ENCODE measurements at places on chromosomes 1 and 21. TPM values are rescaled to one million over a fixed set of nuclear protein-coding genes. Genes with fewer than 3 reads are reported as not detected.
A peak's percentile ranks its signal among the peaks of the same experiment; 100 is the strongest.

The CLEC20A gene
- not detected for total RNA-seq

The RRP1 gene
- 12.0 TPM for total RNA-seq

The LRP8 gene
- total RNA-seq, result 44.0 TPM

The LIN9 gene
- 9.0 TPM for total RNA-seq

The PTGFR gene
- total RNA-seq, result 0.44 TPM

The TNNI3K gene
- total RNA-seq, result 3.1 TPM

The OXCT2 gene
- 0.93 TPM for total RNA-seq

The ZNF496 gene
- total RNA-seq, result 19.4 TPM

The RIIAD1 gene
- not detected for total RNA-seq

The PLPPR5 gene
- total RNA-seq, result 5.5 TPM

The S100B gene
- total RNA-seq, result 1.5 TPM

The ARHGEF10L gene
- 2.5 TPM for total RNA-seq

- no peak for ATAC-seq
These were observed 21.6 kb upstream of the SLAMF6 start for GRCh38 chr1:160544647-160545046.

GRCh38 chr1:41378222-41378621, 17.0 kb downstream of the FOXO6 start:
- no peak for ATAC-seq

DNA sequence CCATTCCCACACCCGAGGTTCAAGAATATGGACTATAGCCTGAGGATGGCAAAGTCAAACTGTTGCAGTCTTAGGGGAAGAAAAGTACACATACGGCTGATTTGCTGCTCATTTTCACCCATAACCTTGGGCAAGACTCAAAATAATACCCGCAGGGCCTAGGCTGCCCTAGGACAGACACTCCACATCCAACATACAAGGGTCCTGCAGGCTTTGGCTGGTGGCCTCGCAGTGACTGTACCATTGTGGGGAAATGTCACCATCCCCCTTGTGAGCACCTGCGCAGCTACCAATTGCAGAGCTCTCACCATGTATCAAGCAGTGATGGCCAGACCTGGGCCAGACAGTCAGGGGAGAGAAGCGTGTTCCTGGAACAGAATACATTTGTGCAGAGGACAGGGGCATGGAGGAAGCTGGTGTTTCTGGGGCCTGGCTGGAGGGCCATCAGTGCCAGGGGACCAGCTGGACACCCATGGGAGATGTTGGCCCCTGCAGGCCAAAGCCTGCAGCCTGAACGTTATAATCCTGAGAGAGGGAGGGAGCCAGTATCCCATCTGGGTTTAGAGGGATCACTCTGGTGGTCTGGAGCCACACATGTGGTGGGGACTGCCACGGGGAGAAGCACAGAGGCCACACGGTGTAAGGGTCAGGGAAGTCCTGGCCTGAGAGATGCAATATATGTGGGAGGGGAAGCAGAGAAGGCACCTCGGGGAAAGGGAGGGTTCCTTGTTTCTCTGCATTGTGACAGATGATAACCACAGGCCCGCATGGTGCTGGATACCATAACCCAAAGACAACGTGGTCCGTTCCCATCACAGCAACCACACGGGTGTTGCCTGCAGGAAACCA, 101.2 kb downstream of the GLIS1 start:
- ATAC-seq, result no peak

DNA sequence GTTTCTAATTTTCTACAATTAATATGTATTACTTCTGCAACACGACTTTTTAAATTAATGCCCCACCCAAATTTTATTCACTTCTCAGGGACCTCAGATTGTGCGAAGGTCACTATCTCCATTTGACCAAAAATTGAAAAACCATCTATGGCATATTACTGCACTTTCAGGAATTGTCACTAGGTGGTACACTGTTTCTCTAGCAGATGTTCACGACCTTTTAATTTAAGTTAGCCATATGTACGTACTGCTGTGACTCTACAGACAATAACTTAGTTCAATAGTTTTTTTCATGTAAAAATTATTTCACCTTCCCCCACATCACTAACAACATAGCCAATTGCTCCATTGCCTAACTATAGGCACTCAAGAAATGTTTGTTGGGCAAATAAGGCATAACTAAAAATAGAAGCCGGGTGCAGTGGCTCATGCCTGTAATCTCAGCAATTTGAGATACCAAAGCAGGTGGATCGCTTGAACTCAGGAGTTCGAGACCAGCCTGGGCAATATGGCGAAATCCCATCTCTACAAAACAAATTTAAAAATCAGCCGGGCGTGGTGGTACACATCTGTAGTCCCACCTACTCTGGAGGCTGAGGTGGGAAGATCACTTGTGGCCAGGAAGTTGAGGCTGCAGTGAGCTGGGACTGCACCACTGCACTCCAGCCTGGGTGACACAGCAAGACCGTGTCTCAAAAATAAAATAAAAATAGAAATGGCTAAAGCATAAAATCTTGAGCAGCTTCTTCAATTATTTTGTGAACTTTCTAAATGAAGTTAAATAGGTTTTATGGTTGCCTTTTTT, 75.7 kb upstream of the PKN2 start:
- peak; percentile 45 for ATAC-seq

DNA sequence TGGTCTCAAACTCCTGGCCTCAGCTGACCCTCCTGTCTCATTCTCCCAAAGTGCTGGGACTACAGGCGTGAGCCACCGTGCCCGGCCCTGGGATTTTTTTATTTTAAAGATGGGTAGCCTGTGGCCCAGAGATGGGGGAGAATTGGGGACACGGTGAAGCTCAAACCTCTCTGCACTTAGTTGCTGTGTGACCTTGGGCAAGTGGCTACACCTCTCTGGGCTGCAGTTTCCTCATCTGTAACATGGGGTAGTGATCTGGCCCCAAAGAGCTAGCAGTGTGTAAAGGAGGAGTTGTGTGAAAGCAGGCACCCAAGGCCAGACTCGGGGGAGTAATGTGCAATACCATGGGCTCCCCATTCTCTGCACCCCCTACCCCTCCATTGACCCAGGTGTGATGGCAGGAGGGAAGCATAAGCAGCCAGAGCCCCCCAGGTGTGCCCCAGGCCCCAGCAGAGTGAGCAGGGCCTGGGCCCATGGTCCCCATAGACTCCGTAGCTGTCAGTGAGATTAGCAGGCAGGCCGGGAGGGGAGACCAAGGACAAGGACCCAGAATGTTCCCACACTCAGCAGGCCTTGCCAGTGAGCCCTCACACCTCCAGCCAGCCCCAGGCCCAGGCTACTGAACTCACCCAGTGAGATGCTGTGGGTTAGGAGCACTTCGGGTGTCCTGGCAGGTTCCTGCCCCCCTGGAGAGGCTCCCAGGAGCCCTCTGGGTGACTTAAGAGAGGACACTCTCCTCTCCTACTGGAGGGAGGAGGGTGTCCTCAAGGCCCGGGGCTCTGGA, 17.9 kb downstream of the TNFRSF8 start:
- ATAC-seq, result peak; percentile 16

- ATAC-seq, result peak; percentile 90
These were observed 67.7 kb downstream of the SELENOF start for GRCh38 chr1:86846164-86846647.

DNA sequence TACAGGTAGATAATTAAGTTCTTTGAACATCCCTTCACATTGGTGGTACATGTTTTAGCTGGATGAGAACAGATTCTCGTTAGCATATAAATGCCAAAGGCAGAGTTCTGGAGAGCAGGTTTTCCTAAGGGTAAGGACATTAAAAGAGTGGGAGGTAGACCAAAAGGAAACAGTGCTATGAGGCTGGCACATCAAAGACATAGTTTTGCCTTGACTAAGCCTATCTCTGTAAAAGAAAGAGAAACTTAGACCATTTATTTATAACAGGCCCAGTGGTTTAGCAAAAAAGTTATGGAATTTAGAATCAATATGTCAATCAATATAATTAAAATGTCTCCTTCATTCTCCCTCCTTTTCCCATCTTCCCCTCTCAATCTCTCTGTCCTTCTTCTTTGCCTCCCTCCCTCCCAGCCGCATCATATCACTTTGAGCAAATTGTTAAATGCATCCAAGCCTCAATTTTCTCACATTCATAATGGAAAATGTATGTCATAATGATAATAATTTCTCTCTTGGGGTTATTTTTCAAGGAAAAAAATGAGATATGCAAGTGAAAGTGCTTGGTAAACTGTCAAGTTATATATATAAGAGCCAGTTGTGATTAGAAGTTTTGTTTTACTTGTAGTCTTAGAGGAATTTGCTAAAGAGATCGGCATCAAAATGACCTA, 209.9 kb upstream of the SGIP1 start:
- no peak for ATAC-seq

DNA sequence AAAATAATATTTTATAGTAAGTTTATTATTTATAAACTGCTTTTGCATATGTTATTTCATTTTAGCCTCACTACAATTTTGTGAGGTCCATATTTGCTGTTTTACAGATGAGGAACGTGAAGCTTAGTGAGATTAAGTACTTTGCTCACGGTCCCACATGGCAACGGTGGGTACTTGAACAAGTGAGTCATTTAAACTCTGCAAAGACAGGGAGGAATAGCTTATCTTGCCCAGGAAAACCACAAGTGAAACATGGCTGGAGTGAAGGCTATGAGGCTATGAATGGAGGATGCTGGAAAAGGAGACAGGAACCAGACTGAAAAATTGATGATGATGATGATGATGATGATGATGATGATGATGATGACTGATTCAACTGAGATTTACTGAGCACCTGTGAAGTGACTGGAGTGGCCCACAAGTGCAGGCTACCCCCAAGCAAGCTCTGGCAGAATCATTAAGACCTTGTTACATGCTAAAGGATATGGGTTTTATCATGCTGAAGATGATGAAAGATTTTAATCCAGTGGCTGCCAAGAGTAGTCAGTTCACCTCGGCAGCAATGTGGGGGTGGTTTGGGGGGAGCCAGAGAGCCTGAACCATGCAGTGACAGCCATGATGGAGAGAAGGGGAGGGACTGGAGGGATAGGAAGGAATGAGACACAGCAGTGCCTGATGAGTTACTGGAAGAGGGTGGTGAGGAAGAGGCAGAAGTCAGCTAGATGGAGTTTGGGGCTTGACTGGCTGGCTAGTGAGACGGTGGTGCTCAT, 1.4 kb upstream of the ABCA4 start:
- no peak for ATAC-seq

DNA sequence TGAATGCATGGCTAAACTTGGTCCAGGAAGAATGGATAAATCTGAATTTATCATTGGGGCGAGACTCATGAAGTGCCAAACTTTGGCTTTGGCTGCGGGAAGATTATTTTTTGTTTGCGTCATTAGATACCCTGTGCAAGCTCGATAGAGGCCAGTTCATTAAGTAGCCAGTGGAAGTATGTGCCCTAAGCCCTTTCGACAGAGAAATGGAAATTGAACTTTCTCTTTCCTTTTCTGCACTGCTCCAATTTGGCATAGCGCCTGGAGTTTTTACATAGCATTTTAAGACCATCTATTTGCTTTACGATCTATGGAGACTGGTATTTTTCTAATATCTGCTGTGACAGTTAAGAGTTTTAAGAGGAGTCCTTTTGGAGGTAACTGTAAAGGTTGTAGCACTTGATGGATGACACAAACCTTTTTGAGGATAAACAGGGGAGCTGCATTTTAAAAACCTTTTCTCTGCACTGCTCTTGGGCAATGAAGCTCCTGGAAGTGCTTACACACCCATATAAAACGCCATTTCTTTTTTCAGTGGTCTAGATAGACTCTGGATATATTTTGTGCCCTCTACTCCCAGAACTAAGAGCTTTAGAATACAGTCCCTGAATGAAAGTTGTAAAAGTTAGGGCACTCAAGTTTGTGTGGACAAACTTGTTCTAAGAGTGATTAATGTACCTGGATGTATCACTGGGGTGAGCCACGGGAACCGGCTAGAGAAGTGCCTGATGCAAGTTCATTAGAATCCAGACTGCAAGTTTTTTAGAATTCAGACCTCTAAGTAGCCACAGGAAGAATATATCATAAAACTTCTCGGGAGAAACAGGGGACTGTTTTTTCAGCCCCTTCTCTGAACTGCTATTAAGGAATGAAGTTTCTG, 41.3 kb upstream of the CFHR3 start:
- no peak for ATAC-seq

GRCh38 chr1:224381880-224382548, 25.3 kb downstream of the CNIH4 start:
- no peak for ATAC-seq

GRCh38 chr1:3571263-3571662, 40.0 kb downstream of the MEGF6 start:
- no peak for ATAC-seq

DNA sequence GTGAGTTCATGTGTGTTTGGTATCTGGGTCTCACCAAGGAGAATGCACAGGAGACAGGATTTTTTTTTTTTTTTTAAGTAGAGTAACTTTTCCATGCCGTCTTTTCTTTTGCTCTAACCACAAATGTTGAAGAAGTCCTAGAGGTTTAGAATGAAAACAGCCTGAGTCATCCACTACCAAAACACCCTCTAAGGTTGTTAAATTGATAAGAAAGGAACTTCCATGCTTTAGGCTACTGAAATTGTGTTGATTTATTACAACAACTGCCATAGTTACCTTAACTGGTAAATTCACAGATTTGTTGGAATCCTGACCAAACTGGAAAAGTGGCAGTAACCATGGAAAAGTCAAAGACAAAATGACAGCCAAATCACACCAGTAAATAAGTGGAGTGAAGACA, 375.6 kb downstream of the AMY1C start:
- ATAC-seq, result no peak

GRCh38 chr1:67767103-67767782, 66.0 kb downstream of the GNG12 start:
- ATAC-seq, result no peak

DNA sequence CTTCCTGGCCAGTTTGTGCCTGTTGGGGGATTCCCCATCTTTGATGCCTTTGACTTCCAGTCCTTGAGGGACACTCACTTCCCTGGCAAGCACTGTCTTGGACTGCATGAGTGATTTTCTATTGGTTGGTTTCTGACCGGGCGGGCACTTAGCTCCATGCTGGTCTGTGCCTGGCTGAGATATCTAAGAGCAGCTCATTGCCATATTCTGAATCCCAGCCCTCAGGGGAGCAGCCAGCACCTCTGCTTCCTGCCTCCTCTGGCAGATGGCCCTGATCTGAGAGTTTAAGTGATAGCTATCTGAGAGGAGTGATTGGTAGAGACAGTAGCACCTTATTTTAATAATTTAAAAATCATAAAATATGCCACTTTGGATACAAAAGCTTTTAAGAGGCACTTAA, 52.5 kb downstream of the DISC1 start:
- no peak for ATAC-seq

DNA sequence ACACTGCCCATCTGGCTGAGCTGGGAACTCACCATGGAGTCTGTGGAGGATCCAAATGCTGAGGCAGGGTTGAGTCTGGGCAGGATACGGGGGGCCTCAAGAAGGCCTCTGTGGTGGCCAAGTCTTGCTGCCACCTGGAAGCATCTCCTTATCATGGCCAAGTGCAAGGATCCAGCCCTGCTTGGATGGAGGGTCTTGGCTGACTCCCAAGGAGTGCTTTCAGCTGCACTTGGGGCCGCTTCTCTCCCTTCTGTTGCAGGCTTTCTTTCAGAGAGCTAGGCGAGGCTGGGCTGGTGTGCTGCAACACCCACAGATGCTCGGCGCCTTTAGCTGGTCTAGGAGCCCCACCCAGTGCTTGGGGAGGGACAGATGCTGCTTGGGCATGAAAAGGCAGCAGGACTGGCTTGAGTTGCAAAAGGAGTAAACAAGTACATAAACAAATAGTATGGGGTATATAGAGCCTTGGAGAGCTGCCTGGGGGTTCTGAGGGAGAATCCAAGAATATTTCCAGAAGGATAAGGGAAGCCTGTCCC, at the start of gene THEM5:
Gene THEM5 (minus strand): TSS at position 302 of the 533 bp plus-strand sequence. CDS start 147 bp downstream, at position 155.
- no peak for ATAC-seq

GRCh38 chr1:94803106-94803505, 17.1 kb upstream of the SLC44A3 start:
- ATAC-seq, result no peak
